ENCODE measurements at places on chromosomes 7 and 10.
A peak's percentile ranks its signal among the peaks of the same experiment; 100 is the strongest.

DNA sequence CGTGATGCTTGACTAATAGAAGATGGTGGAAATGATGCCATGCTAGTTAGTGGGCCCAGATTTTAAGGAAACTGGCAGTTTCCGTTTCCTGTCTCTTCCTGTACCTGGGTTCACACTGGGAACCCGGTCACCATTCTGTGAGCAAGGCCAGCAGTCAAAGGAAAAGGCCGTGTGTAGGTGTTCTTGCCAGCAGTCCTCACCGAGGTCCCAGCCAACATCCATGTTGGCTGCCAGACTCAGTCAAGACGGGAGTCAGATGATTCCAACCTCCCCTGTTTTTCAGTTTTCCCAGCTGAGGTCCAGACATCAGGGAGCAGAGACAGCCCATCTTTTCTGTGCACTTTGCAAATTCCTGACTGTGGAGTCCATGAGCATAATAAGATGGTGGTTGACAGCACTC is 15.2 kb upstream of the PILRB start:
- peaks cover 4% of the 10 kb centered on the region for H3K4me1 ChIP-seq
- H3K27ac ChIP-seq, result peak overlapping the region; percentile 38
- no peak for DNase-seq

- H3K27ac ChIP-seq, result no peak overlapping the region
- no peaks in the 10 kb centered on the region for H3K27me3 ChIP-seq
- no peak overlapping the region for H3K4me3 ChIP-seq
- DNase-seq, result no peak
- no peaks in the 10 kb centered on the region for H3K36me3 ChIP-seq
Measured at GRCh38 chr7:116797612-116798011, 64.8 kb upstream of the CAPZA2 start.

DNA sequence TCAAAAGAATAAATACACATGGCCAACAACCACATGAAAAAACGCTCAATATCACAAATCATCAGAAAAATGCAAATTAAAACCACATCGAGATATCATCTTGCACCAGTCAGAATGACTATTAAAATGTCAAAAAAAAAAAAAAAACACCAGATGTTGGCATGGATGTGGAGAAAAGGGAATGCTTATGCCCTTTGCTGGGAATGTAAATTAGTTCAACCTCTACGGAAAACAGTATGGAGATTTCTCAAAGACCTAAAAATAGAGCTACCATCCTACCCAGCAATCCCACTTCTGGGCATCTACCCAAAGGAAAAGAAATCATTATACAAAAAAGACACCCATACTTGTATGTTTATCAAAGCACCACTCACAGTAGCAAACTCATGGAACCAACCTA is 45.0 kb upstream of the DIP2C start:
- DNase-seq, result no peak
- no peaks in the 10 kb centered on the region for H3K4me1 ChIP-seq
- H3K36me3 ChIP-seq, result no peaks in the 10 kb centered on the region
- no peak overlapping the region for H3K4me3 ChIP-seq
- no peak overlapping the region for H3K27ac ChIP-seq

- H3K4me1 ChIP-seq, result no peaks in the 10 kb centered on the region
- no peaks in the 10 kb centered on the region for H3K27me3 ChIP-seq
- no peak overlapping the region for H3K27ac ChIP-seq
- no peaks in the 10 kb centered on the region for H3K36me3 ChIP-seq
- H3K4me3 ChIP-seq, result no peak overlapping the region
Measured at GRCh38 chr10:74453169-74453568, 302.1 kb downstream of the ADK start.

DNA sequence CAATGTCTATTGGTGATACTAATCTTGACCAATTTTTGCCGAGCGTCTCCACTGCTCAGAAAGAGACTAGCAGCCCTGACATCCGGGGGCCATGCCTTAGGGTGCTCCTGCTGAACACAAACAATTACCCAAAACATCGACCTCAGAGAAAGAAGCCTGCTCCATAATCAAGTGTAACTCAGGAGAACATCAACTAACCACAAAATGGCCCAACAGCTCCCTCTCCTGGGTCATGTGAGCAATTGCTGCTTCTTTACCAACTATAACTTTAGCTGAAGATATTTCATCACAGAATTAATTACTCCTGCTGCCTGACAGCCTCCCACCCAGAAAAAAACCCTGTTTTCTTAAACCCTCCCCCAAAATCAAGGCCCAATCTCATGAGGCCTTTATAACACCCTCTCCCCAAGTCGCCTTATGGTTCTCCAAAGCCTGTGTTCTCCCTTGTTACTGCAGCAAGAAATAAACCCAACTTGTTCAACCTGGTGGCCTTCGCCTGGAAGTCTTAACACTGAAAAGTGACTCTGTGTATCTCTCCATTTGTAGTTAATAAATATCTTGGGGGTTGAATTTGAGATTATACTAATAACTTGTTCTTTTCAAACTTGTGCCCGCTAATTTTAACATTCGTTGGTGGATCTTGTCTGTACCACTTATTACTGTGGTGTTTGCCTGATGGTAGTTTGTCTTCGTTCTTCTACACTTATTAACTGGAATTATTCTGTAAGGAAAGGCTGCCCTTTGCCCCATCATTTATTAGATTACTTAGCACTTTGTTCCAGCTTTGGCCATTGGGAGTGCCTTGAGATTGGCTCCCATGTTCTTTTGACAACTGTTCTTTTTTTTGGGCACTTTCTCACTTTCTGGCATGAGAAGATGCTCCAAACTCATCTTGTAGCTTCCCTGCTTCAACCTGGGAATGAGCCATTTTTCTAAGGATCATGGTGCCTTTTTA is 21.2 kb upstream of the RAMP3 start:
- peaks cover 3% of the 10 kb centered on the region for H3K4me1 ChIP-seq
- no peak overlapping the region for H3K27ac ChIP-seq
- H3K4me3 ChIP-seq, result no peak overlapping the region
- H3K27me3 ChIP-seq, result no peaks in the 10 kb centered on the region

- no peaks in the 10 kb centered on the region for H3K4me1 ChIP-seq
- no peaks in the 10 kb centered on the region for H3K36me3 ChIP-seq
- H3K4me3 ChIP-seq, result no peak overlapping the region
- H3K27me3 ChIP-seq, result peaks cover 12% of the 10 kb centered on the region
- DNase-seq, result no peak
Measured at GRCh38 chr10:133231946-133232574, 2.0 kb downstream of the UTF1 start.

DNA sequence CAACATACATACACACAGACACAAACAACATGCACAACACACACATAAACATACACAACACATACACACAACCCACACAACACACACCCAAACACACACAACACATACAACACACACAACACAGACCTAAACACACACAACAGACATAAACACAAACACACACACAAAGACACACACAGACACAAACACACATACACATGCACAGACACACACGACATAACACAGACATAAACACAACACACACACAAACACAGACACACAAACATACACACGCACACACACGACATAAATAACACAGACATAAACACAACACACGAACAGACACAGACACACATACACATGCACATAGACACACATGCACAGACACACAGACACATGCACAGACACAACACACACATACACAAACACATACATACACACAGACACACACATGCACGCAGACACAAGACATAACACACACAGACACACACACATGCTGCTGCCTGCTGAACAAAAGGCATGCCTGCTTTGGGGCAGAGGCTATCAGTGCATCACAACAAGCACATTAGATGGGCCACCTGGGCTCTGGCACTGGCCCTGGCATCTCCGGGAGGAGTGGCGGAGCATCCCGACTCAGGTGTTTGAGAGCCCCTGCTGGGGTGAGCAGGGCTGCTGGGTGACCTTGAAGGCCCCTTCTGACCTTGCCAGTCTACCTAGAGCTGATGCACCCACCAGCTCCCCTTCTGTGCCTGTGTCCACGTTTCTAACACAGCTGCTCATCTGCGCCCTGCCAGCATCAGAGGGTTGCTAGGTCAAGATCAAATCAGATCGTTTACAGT is 5.3 kb downstream of the LRCH4 start:
- no peak overlapping the region for H3K4me3 ChIP-seq
- peaks cover 24% of the 10 kb centered on the region for H3K4me1 ChIP-seq
- no peak overlapping the region for H3K27ac ChIP-seq
- DNase-seq, result no peak
- H3K36me3 ChIP-seq, result peaks cover 27% of the 10 kb centered on the region
- no peaks in the 10 kb centered on the region for H3K27me3 ChIP-seq

- DNase-seq, result no peak
- H3K27ac ChIP-seq, result no peak overlapping the region
- no peaks in the 10 kb centered on the region for H3K27me3 ChIP-seq
- H3K36me3 ChIP-seq, result no peaks in the 10 kb centered on the region
Measured at GRCh38 chr7:74329225-74329624, 40.0 kb downstream of the CLIP2 start.

GRCh38 chr7:22799633-22800032 is 23.0 kb downstream of the TOMM7 start:
- no peaks in the 10 kb centered on the region for H3K4me1 ChIP-seq
- no peak overlapping the region for H3K4me3 ChIP-seq
- DNase-seq, result no peak
- H3K27me3 ChIP-seq, result no peaks in the 10 kb centered on the region

GRCh38 chr7:43482679-43483252 is 100.1 kb upstream of the STK17A start:
- H3K27ac ChIP-seq, result no peak overlapping the region
- H3K4me1 ChIP-seq, result no peaks in the 10 kb centered on the region
- no peaks in the 10 kb centered on the region for H3K36me3 ChIP-seq

- H3K4me1 ChIP-seq, result no peaks in the 10 kb centered on the region
- no peaks in the 10 kb centered on the region for H3K36me3 ChIP-seq
- H3K27me3 ChIP-seq, result no peaks in the 10 kb centered on the region
- H3K4me3 ChIP-seq, result no peak overlapping the region
- H3K27ac ChIP-seq, result no peak overlapping the region
- no peak for DNase-seq
Measured at GRCh38 chr7:151138153-151138851, 29.2 kb downstream of the GBX1 start.

DNA sequence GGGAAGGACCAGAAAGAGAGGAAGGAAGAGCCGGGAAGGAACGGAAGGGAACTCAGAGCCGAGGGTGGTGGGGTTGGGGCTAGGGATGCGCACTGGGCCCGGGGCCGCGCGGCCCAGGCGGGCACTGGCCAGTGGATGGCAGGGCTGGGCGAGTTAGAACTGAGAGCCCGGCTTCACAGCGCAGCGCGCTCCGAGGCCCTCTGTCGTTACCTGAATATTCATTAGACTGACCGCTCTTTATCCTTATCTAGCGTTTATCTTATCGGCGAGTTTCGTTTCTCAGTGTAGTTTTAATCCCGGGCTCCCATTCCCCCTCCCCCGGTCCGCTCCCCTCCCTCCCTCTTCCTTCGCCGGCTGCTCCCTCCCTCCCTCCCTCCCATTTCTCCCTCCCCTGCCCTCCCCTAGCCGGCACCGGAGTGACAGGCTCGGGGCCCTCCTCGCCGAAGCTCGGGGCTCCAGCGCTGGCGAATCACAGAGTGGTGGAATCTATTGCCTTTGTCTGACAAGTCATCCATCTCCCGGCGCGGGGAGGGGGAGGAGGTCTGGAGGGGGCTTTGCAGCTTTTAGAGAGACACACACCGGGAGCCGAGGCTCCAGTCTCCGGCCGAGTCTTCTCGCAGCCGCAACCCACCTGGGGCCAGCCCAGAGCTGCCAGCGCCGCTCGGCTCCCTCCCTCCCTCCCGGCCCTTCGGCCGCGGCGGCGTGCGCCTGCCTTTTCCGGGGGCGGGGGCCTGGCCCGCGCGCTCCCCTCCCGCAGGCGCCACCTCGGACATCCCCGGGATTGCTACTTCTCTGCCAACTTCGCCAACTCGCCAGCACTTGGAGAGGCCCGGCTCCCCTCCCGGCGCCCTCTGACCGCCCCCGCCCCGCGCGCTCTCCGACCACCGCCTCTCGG is at the start of gene PAX2:
TSS of gene PAX2 (plus strand) at position 596 of the 895 bp plus-strand sequence. CDS start 679 bp downstream, outside the sequence.
- no peak for DNase-seq
- H3K4me3 ChIP-seq, result no peak within 1 kb of the TSS
- no peaks in the 10 kb centered on the region for H3K36me3 ChIP-seq
- peaks cover 4% of the 10 kb centered on the region for H3K4me1 ChIP-seq
- H3K27me3 ChIP-seq, result peaks cover 36% of the 10 kb centered on the region

DNA sequence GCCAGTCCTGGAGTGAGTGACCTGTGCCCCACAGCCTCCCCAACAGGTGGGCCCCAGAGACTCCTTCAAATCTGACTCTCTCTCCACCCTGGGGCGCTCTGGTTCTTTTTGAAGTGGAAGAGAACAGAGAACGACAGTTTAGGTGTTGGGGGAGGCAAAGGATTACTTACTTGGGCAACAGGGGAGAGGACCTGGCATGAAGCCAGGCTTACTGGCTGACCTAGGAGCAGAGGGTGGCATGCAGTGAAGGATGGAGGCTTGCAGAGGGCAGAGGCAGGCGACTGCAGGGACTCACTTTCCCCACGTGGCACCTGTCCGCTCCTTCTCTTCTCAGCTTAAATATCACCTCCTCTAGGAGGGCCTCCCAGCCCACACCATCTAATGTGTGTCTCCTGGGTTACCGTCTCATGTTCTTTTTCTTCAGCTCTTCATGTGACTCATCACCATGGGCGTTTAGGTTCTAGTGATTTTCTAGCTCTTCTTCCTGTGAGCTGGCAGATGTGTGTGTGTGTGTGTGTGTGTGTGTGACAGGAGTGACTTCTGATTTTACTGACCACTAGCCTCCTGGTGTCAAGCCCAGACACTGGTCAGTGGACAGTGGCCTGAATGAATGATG is 15.5 kb downstream of the LZTS2 start:
- no peaks in the 10 kb centered on the region for H3K4me1 ChIP-seq
- H3K36me3 ChIP-seq, result no peaks in the 10 kb centered on the region
- no peaks in the 10 kb centered on the region for H3K27me3 ChIP-seq
- H3K27ac ChIP-seq, result no peak overlapping the region
- no peak overlapping the region for H3K4me3 ChIP-seq

GRCh38 chr7:126659124-126659523 is 593.6 kb downstream of the GRM8 start:
- H3K36me3 ChIP-seq, result no peaks in the 10 kb centered on the region
- no peak overlapping the region for H3K4me3 ChIP-seq
- no peaks in the 10 kb centered on the region for H3K27me3 ChIP-seq
- no peak for DNase-seq

DNA sequence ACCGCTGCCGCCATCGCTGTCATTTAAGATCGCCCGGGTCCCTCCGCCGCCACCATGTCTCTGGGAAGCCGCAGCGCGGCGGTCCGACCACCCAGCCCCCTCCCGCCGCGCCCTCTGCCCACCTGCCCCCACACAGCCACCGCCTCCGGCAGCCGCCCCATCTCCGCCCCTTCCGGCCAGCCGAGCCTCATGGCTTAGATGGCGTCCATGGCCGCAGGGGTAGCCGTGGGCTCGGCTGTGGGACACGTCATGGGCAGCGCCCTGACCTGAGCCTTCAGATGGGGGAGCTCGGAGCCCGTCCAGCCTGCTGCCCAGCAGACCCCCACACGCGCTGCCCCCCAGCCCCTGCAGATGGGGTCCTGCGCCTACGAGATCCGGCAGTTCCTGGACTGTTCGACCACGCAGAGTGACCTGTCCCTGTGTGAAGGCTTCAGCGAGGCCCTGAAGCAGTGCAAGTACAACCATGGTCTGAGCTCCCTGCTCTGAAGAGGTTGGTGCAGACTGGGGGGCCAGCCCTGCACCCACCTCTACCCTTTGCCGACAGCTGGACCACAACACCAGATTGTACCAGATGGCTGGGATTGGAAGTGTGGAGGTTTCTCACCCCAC is 38.0 kb upstream of the TARP start:
- no peak for DNase-seq
- H3K4me1 ChIP-seq, result peaks cover 14% of the 10 kb centered on the region
- no peaks in the 10 kb centered on the region for H3K27me3 ChIP-seq
- H3K36me3 ChIP-seq, result no peaks in the 10 kb centered on the region

GRCh38 chr10:94104316-94105000 is 110.7 kb downstream of the PLCE1 start:
- H3K27ac ChIP-seq, result no peak overlapping the region
- DNase-seq, result no peak
- H3K36me3 ChIP-seq, result no peaks in the 10 kb centered on the region
- no peaks in the 10 kb centered on the region for H3K27me3 ChIP-seq
